ENCODE measurements at places on chromosomes 2 and 18.

DNA sequence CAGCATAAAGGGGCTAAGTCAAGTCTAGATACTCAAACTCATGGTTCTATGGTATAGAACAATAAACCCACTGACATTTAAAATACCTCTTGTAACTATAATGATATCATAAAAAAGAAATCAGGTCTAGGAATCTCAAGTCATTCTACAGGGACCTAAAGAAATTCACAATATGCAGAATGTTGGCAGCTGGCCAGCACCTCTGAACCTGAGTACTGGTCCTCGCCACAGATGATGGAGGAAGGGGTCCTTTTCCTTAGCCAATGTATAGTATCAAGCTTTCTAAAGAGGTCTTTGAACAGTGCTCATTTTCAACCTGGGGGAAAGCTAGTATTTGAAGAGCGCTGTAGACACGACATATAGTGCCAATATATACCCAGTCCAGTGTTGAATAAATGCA is 108.4 kb upstream of the ITGB6 start:
- DNase-seq, result no peak

- DNase-seq, result peak; percentile 84
Observed at GRCh38 chr2:110204408-110205385, at the start of gene NPHP1. TSS of gene NPHP1 (minus strand) at chr2:110205013. CDS start at chr2:110204968, 45 bp downstream.

DNA sequence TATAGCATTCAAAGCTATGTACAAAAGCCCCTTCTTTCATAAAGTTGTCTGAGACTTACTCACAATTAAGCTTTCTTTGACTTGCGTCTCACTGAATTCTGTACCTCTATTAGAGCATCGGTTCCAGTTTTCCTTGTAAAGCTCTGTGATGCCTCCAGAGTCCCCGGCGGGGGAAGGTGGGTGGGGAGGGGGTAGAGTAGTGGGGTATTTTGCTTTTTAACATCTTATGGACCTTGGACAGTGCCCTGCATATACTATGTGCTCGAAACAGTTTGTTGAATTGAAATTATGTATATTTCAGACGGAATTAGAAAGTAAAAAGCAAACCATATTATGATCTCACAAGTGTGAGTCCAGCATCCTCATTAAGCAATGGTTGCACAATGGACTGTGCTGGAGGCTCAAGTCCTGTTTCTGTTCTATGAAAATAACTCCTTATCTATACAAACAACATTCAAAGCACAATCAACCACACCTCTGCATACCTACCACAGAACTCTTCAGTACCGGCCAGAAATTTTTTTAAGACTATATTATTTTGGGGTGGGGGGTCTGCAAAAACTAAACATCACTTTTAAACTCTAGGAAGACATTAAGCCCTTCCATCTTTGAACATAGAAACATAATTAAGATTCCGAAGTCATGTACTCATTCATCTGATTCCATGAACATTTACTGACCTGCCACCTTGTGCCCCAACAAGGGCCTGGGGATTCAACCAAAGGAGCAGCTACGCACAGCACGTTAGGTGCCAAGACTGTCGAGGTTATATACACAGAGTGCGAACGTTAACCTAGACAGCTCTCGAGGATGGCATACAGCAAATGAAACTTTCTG is 908 bp downstream of the STAT1 start:
- no peak for DNase-seq

GRCh38 chr18:76819411-76820136 is 2.8 kb upstream of the ZNF236 start:
- DNase-seq, result no peak

DNA sequence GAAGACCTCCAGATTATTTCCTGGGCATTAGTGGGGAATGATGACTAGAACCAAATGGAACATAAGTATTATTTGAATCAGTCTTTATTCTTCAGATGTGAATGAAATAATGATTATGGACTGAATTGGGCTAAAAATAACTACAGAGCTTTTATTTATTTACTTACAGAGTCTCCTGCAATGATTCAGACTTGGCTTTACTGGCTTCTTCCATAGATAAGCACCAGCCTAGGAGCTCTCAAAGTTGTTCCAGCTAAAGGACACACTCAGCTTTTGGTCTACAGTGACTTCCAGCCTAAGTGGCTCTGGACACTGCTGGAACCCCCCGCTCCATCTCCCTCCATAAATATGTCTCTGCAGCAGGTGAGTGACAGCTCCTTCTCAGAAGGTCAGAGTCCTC is 24.3 kb upstream of the ARHGAP25 start:
- DNase-seq, result no peak

GRCh38 chr2:219500135-219500534 is 1.4 kb downstream of the GMPPA start:
- DNase-seq, result no peak

- no peak for DNase-seq
Observed at GRCh38 chr2:133814890-133815289, 246.6 kb upstream of the NCKAP5 start.

DNA sequence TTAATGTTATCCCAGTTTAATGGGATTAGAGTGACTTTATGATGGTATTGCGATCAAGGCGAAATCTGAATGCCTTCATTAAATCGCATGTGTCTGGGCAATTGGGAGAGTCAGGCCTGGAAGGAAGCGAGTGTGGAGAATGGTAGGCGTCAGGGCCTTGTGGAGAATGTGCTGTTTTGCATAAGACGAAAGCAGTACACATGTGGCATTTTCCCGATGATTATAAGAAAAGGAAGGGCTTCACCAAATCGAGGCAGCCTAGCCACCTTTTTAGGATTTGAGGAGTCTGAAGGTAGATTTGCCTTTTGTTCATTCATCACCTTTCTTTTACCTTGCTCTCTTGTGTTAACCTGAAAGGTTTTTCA is 1.0 kb downstream of the ZNF532 start:
- DNase-seq, result no peak

DNA sequence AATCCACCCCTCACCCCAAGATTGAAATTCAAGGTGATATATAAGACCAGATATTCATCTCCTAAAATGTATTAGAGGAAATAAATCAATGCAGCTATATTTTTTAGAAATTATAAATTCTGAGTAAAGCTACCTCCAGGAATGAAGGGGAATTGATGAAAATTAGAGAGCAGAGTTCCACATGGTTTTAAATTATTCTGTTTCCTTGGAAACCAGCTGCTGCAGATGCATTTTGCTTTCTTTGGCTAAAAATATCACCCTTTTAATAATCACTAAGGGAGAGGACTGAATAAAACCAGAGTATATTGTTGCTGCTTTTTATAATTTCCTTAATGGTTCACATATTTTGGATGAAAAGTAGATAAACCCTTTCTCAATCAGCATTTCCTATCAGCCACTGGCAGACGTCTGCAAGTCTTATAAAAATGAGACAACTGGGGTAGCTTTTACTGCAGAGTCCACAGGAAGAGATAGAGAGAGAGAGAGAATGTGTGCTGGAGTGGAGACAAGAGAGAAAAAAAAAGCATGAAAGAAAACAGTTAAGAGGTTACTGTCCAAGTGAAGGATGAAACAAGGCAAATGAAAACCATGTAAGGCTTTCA is 2.0 kb downstream of the CSRNP3 start:
- DNase-seq, result no peak

- no peak for DNase-seq
Observed at GRCh38 chr2:55751966-55752365, 58.3 kb upstream of the PNPT1 start.

DNA sequence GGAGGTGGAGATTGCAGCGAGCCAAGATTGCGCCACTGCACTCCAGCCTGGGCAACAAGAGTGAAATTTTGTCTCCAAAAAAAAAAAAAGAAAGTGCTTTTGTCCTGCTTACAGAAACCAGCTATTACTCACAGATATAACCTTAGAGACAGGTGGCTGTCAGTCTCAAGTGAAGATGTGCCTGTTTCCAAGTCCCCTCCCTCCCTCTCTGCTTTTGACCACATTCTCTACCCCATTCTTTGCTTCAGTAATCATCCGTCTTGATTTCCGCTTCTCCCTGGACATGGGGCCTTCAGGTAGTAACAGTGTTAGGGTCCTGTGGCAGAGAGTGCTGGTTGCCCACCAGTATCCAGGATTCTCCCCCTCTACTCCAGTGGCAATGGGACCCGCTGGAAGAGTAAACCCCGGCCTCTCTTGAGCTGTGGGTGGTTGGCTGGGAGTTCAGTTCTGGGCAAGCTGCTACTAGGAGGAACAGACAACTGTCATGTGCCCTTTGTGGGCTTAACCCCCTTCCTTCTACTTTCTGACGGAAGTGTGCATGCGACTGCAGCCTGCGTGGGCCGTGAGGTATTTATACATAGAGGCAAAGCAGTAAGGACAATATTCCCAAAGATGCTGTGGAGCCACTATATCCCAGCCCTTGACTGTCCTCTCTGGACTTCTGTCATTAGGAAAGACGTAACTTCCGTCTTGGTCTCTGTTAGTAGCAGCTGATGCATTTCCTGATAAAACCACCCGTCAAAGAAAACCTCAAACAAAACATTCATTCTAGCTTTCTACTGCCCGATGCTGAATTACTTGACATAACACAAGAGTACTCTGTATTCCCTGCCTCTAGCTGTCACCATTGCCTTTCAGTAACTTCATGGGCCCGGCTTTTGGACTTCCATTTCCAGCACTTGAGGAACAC is 17.8 kb downstream of the PDCL3 start:
- DNase-seq, result peak; percentile 48

- no peak for DNase-seq
Observed at GRCh38 chr18:32930695-32931301, 158.0 kb upstream of the KLHL14 start.

DNA sequence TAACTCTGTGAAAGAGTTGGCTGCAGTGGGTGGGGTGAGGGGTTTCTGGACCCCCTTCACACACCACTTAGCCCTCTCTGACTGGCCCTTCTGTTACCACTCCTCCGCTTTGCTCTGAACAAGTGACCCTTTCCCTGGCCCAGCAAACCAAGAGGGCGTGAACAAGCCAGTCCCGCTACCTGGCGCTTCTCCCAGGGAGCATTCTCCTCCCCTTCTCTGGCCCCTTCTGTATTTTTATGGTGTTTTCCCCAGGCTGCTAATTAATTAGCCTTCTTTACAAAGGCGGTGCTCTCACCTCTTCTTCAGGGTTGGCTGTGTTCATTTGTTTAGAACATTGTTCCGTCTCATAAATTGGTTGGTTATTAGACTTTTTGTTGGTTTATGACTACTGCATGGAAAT is 180.1 kb downstream of the MGAT5 start:
- DNase-seq, result no peak

Data from CD4-positive, alpha-beta T cell treated with Interleukin-15 for 4 hours (primary cell).